Transverse colon (tissue), 4 donors: ENCODE measurements at places on chromosomes 1 and 21.

DNA sequence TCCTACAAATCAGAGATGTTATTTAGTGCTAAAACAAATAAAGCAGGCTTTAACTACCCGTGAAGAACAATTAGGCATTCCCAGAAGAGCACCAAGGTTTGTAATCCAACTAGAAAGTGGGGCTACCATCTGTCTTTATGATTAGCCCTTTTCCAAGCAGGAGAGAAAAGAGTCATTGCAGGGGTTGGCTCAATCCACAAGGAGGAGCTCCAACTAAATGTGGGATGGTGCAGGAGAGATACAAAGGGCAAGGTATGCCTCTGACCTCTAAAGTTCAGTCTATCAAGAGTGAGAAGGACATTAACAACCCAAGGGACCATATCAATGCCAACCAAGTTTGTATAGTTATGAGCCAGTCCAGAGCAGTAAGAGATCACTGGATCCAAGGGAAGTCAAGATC is 382.7 kb upstream of the DUSP10 start:
- no peak for DNase-seq

GRCh38 chr1:11571906-11572616 is 82.2 kb downstream of the FBXO2 start:
- DNase-seq, result no peak

- DNase-seq, result no peak
Observed at GRCh38 chr1:247317702-247318101, 14.0 kb downstream of the ZNF496 start.

- peak; percentile 7 for DNase-seq
Observed at GRCh38 chr21:42568376-42568775, 54.7 kb downstream of the SLC37A1 start.

- DNase-seq, result peak; percentile 91
Observed at GRCh38 chr1:43366179-43366578, 1.6 kb downstream of the ELOVL1 start.

GRCh38 chr1:228964178-228965089 is 229.2 kb downstream of the RHOU start:
- DNase-seq, result peak; percentile 19

DNA sequence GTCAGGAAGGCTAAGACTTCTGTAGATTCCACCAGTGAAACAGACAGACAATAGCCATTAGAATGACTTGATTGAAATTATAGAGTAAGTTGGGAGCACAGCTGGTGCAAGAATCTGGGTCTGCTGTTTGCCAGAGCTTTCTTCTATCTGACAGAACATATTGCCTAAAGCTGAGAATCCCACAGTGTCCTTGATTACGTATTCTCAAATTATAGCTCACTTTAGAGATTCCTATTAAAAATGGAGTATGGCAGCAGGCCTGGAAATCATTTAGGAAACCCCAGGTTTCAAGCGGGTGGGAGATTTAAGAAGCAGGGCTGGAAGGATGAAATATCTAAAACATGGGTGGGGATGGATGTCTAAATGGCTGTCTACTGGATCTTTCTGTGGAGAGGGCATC is 639.7 kb upstream of the CXADR start:
- DNase-seq, result no peak
